Activated naive CD8-positive, alpha-beta T cell treated with anti-CD3 and anti-CD28 coated beads, Interleukin-2, amount 50 U/mL, for 24 hours (primary cell): ENCODE measurements at places on chromosomes 6 and 20.
A peak's percentile ranks its signal among the peaks of the same experiment; 100 is the strongest.

DNA sequence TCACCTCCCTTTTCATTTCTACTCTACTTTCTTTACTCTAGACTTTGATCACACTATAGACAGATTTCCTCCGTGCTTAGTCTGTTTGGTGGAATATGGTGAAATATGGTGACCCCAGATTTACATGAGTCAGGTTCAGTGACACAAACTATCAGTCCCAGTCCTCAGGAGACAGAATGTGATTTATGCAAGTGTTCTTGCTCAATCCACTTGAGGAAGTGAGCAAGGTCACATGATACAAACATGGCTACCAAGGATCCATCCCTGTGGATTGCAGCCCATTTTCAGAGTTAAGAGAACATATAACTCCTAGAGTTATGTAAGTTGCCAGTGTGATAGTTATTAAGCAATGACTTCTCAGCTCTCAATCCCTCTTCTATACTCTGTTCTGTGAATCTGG is 23.7 kb upstream of the TSHZ2 start:
- H3K27ac ChIP-seq, result no peak overlapping the region
- H3K27me3 ChIP-seq, result no peaks in the 10 kb centered on the region
- peaks cover under 1% of the 10 kb centered on the region for H3K4me1 ChIP-seq
- no peaks in the 10 kb centered on the region for H3K36me3 ChIP-seq
- DNase-seq, result no peak

DNA sequence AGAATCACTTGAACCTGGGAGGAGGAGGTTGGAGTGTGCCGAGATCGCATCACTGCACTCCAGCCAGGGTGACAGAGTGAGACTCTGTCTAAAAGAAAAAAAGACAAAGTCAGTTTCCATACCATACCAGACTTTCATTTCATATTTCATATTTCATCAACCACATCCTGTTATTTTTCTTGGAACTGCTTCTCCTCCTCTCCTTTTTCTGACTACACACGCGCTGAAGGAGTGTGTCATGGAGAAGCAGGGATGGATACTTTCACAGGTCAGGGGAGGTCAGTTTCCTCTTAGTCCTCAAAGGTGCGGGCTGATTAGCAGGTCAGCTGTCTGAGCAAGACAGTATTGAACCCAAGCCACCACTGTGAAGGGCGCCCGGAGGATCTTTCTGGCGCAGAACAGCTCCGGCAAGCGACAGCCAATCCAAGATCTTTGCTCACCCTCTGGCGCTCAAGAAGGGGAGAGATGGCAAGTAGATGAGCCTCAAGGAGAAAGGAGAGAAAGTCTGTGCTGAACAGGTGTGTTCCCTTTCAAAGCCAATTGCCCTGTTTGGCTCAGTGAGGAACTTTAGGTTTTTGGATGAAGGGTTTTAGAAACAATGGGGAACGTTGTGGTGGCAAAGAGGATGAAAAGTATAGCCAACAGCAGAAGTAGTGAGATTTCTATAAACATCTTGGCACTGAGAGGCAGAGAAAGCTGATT is 18.9 kb upstream of the SYNJ2 start:
- peak overlapping the region; percentile 67 for H3K4me3 ChIP-seq
- DNase-seq, result no peak
- H3K36me3 ChIP-seq, result peaks cover 12% of the 10 kb centered on the region
- H3K4me1 ChIP-seq, result peaks cover 29% of the 10 kb centered on the region
- H3K27ac ChIP-seq, result peak overlapping the region; percentile 93
- peaks cover 3% of the 10 kb centered on the region for H3K27me3 ChIP-seq

GRCh38 chr6:71420693-71421328 is 132.2 kb downstream of the OGFRL1 start:
- H3K27ac ChIP-seq, result no peak overlapping the region
- H3K4me3 ChIP-seq, result peak overlapping the region; percentile 59
- H3K36me3 ChIP-seq, result peaks cover 2% of the 10 kb centered on the region

GRCh38 chr6:156449128-156449527 is 328.1 kb upstream of the ARID1B start:
- no peaks in the 10 kb centered on the region for H3K4me1 ChIP-seq
- no peak overlapping the region for H3K27ac ChIP-seq
- DNase-seq, result no peak
- H3K36me3 ChIP-seq, result no peaks in the 10 kb centered on the region
- no peaks in the 10 kb centered on the region for H3K27me3 ChIP-seq

GRCh38 chr6:151309619-151310018 is 69.9 kb downstream of the AKAP12 start:
- DNase-seq, result no peak
- H3K27ac ChIP-seq, result no peak overlapping the region
- no peaks in the 10 kb centered on the region for H3K36me3 ChIP-seq
- no peak overlapping the region for H3K4me3 ChIP-seq
- peaks cover 2% of the 10 kb centered on the region for H3K27me3 ChIP-seq
- no peaks in the 10 kb centered on the region for H3K4me1 ChIP-seq

- H3K27ac ChIP-seq, result peak overlapping the region; percentile 34
- no peaks in the 10 kb centered on the region for H3K27me3 ChIP-seq
- DNase-seq, result no peak
- no peak overlapping the region for H3K4me3 ChIP-seq
- H3K4me1 ChIP-seq, result peaks cover 6% of the 10 kb centered on the region
These were observed 145.3 kb downstream of the KHDC1L start for GRCh38 chr6:73079978-73080377.

- H3K4me1 ChIP-seq, result no peaks in the 10 kb centered on the region
- H3K27me3 ChIP-seq, result no peaks in the 10 kb centered on the region
These were observed 48.2 kb downstream of the JAG1 start for GRCh38 chr20:10625641-10626040.

DNA sequence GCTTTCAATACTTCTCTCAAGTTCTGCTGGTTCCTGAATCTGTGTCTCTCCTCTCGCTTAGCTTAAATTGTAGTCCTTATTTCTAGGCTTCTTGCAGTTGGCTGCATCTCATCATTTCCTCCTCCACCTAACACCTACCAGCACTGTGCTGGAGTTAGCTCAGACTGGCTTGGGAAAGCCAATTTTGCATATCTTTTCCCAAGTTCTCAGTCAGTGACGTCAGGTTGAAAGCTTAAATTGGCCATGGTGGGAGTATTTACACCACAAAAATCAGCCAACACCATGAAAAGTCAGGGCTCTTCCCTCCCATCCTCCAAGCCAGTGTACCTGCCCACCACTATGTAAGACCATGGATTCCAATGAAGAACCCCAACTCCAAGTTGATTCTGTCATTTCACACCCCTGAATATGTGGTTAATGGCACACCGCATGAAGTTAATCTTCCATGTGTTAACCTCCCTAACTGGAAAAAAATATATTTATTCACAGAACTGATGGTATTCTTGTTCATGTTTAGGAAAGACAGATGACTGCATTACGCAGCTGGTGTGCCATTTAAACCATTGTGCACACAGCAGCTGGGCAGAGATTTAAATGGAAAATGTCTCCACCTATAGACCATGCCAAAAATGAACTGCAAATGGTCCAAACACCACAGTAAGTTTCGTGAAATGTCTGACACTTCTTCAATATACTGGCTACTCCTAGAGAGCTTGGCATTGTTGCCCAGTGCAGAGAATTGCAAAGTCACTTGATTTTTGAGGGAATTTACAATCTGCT is 274.1 kb upstream of the MAP3K7 start:
- no peaks in the 10 kb centered on the region for H3K27me3 ChIP-seq
- no peak overlapping the region for H3K27ac ChIP-seq
- no peak for DNase-seq
- H3K4me1 ChIP-seq, result no peaks in the 10 kb centered on the region
- no peak overlapping the region for H3K4me3 ChIP-seq

- no peak overlapping the region for H3K4me3 ChIP-seq
- no peaks in the 10 kb centered on the region for H3K4me1 ChIP-seq
- H3K27me3 ChIP-seq, result peaks cover 6% of the 10 kb centered on the region
- DNase-seq, result no peak
- H3K27ac ChIP-seq, result no peak overlapping the region
- no peaks in the 10 kb centered on the region for H3K36me3 ChIP-seq
These were observed 139.2 kb upstream of the MMS22L start for GRCh38 chr6:97422171-97422570.
